ENCODE measurements at places on chromosomes 7 and 10.
A peak's percentile ranks its signal among the peaks of the same experiment; 100 is the strongest.

DNA sequence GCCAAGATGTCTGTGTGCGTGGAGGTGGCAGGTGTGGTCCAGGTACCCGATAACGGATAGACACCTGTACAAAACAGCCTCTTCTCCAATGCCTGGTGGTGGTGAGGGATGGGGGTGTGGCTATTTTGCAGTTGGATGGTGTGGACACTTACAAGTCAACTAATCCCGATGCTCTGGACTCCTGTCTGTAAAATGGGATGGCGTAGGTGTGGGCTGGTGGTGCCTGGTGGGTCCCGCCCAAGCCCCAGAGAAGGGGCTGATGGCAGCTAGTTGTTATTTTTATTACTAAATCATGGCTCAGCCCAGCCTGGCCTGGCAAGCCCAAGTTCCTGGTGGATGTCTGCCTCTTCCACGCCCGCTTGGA is 22.3 kb downstream of the GTF2IRD1 start:
- no peak for ATAC-seq

- no peak for ATAC-seq
Measured at GRCh38 chr7:1539181-1539881, 8.8 kb downstream of the MAFK start.

DNA sequence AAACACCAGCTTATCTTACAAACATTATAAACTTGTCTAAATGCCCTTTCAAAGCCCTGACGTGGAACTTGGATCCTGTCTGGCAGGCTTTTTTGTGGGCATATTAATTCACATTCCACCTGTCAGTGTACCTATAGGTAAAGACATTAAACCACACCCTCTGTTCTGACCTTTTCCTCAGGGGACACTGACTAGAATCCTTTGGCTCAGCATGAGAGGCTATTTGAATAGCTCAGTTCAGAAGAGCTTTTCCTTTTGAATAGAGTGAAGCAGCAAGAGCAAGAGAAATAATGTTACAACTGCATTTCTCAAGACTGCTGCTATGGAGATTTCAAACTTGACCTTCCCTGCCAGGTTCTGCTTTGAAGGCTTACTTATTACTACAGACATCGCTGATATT is 76.9 kb downstream of the CYP51A1 start:
- no peak for ATAC-seq

- no peak for ATAC-seq
Measured at GRCh38 chr10:119667562-119668328, 16.6 kb downstream of the BAG3 start.

- ATAC-seq = no peak
Measured at GRCh38 chr7:117872561-117873309, 506 bp downstream of the CTTNBP2 start.

DNA sequence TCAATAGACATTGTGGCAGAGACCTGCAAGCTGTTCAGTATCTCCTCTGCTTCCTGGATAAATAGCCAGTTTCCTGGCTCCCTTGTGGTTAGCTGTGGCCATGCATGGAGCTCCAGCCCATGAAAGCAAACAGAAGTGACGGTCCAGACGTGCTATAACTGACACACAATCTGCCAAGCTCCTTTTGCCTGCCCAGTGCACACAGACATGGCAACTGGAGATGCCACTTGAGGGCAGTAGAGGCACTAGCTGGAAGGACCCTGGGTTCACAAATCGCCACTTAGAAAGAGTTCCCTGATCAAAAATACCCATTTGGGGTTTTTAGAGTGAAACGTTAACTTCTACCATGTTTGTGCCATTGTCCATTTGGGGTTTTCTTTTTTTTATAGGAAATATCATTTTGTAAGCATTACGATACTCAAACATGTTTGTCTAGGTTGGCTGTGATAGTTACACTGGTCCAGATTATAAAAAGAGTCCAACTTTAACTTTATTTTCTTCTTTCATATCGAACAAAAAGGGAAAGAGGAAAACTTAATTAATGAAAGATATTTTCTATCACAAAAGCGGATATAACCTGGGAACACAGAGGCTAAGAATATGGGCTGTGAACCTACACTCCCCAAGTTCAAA is 31.3 kb downstream of the KIN start:
- ATAC-seq = peak; percentile 29

DNA sequence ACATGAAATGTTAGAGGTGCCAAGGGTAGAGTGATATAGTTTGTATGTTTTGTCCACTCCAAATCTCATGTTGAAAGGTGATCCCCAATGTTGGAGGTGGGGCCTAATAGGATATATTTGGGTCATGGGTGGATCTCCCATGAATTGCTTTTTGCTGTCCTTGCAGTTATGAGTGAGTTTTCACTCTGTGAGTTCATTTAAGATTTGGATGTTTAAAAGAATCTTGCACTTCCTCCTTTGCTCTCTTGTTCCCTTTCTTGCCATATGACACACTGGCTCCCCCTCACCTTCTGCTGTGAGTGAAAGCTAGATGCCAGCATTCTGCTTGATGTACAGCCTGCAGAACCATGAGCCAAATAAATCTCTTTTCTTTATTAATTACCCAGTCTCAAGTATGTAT is 269.2 kb downstream of the ZWINT start:
- ATAC-seq = no peak

- no peak for ATAC-seq
Measured at GRCh38 chr7:124542476-124542875, 223.1 kb downstream of the GPR37 start.
